CD8-positive, alpha-beta memory T cell (primary cell): ENCODE measurements at places on chromosomes 11 and 22.
A peak's percentile ranks its signal among the peaks of the same experiment; 100 is the strongest.

- DNase-seq = no peak
Observed at GRCh38 chr11:68164437-68164836, 43.2 kb upstream of the CHKA start.

- no peak for DNase-seq
Observed at GRCh38 chr11:62874851-62875250, 5.8 kb upstream of the SLC3A2 start.

- peak; percentile 14 for DNase-seq
Observed at GRCh38 chr11:57566005-57566904, 1.2 kb downstream of the UBE2L6 start.

DNA sequence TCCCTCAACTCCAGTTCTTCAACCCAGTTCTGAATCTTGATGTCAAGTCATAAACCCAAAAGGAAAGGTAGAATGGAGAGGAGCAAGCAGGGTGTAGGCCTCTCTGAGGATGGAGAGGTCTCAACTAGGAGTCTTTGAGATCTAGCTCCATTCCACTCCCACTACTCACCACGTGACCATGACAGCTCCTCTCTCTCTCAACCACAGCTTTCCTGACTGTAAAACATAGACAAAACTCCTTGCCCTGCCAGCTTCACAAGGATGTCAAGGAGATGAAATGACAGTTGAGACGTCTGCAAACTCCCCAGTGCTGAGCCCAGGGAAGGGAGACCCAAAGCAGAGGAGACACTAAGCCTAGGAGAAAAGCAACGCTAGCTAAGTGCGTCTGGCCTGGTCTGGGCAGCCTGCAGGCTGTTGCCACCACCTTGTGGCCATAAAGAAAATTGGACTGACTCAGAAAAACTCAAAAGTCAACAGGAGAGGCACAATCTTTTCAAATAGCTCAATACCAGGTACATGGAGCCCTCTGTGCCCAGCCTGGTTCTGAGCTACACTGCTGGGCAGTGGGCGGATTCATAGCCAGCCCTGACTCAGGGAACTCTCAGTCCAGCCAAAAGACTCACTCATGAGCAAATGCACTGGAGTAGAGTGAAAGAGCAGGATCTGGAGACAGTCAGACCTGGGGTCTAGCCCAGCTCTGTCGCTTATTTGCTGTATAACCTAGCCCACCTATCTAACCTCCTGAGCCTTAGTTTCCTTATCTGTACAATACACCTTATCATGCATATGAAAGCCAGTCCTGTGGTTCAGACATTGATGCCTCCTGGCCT is 3.4 kb downstream of the CLPB start:
- no peak for DNase-seq
